ENCODE measurements at places on chromosomes 16 and 17. TPM values are rescaled to one million over a fixed set of nuclear protein-coding genes. Genes with fewer than 3 reads are reported as not detected.

DNA sequence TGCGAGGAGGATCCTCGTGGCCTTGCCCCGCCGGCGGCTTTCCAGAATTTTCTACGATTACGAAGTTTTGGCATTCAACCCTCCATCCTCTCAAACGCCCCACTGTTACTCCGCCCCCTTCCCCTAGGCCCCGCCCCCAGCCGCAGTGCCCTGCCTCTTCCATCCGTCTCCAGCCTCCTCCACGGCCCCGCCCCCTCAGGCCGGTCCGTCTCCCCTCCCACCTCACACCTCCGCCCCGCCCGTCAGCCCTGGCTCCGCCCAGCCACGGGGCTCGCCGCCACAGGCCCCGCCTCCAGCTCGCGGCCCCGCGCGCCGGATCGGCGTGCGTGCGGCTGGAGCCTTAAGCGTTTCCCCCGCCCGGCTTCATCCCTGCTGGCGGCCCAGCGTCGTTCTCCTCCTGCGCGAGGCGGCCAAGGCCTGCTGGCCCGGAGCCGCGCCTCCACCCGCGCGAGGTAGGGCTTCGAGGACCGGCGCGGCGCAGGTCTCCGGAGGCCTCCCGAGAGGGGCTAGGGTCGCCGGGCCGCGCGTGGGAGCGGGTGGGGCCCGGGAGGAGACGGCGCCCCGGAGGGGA, at the start of the genes C17orf67 and DGKE:
TSS of gene C17orf67 (minus strand) at position 112 of the 571 bp plus-strand sequence. CDS start 18,110 bp downstream, outside the sequence.
TSS of gene DGKE (plus strand) at position 343 of the 571 bp plus-strand sequence. CDS start 645 bp downstream, outside the sequence.
- peaks cover 17% of the 10 kb centered on the region for H3K27me3 ChIP-seq
- H3K4me3 ChIP-seq: peak within 1 kb of the TSS; percentile 70
- peaks cover 5% of the 10 kb centered on the region for H3K4me1 ChIP-seq
- peak; percentile 98 for DNase-seq
- H3K27ac ChIP-seq: peak within 1 kb of the TSS; percentile 70
- H3K36me3 ChIP-seq: no peaks in the 10 kb centered on the region

- no peaks in the 10 kb centered on the region for H3K4me1 ChIP-seq
- no peak overlapping the region for H3K27ac ChIP-seq
- H3K27me3 ChIP-seq: no peaks in the 10 kb centered on the region
- DNase-seq: no peak
- H3K36me3 ChIP-seq: no peaks in the 10 kb centered on the region
These were observed 11.3 kb upstream of the CYB5B start for GRCh38 chr16:69413045-69413664.

DNA sequence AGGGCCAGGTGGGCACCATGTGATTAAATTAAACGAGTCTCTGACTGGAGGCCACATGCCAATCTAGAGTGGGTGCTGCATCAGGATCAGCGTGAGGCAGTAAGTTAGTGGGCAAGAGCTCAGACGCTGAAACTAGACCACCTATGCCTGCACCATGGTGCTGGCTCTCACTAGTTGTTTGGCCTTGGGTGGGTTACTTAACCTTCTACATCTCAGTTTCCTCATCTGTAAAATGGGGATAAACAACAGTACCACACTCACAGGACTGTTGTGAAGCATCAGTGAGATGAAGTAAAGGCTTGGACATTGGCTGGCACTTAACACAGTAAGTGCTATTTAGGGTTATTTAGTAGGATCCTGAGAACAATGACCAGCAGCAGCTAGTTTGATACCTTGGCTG, 5.9 kb downstream of the NDUFAB1 start:
- H3K4me1 ChIP-seq: peaks cover 11% of the 10 kb centered on the region
- no peak overlapping the region for H3K27ac ChIP-seq
- DNase-seq: no peak
- peaks cover 29% of the 10 kb centered on the region for H3K36me3 ChIP-seq
- no peaks in the 10 kb centered on the region for H3K27me3 ChIP-seq

DNA sequence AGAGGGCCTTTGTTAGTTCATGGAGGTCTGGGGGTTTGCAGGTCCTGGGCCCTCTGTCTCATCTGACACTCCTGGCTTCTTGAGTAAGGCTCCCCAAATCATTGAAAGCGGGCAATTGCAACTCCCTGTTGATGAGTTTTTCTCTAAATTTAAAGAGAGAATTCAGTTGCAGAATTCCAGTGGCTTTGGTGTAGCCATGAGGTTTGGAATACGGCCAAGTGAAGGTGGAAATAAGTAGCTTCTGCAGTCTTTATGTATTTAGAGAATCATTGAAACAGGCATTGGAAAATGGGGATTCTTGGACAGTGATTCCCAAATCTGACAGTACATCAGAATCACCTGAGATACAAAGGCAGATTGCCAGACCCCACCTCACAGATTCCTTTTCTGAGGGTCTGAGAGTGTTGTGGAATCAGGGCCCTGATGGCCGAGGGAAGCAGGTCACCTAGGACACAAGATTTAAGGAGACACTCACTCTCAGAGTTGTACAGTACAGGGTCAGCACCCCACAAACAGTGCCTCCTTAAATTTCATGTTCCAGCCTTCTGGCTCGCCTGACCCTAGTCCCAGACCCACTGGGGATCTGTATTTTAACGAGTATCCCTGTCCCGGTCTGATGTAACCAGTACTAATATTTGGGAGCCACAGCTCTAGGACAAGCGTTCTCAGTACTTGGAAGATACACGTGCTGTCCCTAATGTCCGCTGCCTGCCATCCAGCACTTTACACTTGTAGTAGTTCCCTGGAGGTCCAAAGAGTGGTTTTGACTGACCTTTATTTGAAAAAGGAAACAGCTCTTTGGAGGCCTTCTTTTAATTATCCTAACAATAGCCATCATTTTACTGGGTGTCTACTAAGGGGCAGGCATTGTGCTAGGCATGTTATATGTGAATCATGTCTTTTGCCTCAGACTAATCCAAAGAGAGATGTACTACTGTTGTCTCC, 37.8 kb downstream of the YPEL2 start:
- H3K27ac ChIP-seq: peak overlapping the region; percentile 97
- DNase-seq: peak; percentile 54
- no peaks in the 10 kb centered on the region for H3K36me3 ChIP-seq

The TNK1 gene
- 1.3 TPM for total RNA-seq

GRCh38 chr16:64773184-64773583, 348.7 kb downstream of the CDH11 start:
- no peaks in the 10 kb centered on the region for H3K27me3 ChIP-seq
- H3K4me3 ChIP-seq: no peak overlapping the region
- no peaks in the 10 kb centered on the region for H3K36me3 ChIP-seq
- H3K27ac ChIP-seq: no peak overlapping the region
- DNase-seq: no peak

The SCNN1B gene
- not detected for total RNA-seq

DNA sequence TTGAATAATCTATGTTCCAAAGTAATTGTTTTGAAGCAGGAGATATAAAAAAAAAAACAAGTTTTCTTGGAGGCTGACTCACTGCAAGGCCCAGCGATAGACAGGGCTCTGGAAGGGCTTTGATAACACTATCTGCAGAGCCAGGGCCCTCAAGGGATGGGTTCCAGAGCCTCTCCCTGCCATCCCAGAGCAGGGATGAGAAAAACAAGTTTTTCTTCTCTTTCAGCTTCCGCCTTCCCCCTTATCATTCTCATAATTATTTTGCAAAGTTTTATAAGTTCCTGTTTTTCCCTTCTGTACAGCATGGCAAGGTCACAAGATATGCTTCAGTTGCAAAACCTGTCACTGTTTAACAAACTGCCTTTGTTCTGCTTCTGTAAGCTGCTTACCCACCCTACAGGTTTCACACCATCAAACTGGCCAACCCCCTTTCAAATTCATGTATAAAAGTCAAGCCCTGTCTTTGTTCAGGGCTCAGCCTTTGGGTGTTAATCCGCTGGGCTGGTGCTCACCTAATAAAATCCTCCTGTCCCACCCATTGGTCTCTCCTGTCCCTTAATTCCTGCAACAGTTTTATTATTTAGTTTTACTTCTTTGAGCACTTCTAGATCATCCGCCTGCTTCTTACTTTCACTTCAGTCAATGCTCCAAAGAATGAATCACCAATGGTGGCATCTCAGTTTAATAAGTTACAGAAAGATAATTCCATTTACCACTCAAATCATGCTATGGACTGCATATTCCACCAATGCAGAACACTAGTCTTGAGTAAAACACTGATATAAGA, 5.6 kb upstream of the THUMPD1 start:
- no peaks in the 10 kb centered on the region for H3K4me1 ChIP-seq
- H3K4me3 ChIP-seq: no peak overlapping the region
- no peak overlapping the region for H3K27ac ChIP-seq
- DNase-seq: no peak
- no peaks in the 10 kb centered on the region for H3K36me3 ChIP-seq

The NLRC3 gene
- 0.09 TPM for total RNA-seq

DNA sequence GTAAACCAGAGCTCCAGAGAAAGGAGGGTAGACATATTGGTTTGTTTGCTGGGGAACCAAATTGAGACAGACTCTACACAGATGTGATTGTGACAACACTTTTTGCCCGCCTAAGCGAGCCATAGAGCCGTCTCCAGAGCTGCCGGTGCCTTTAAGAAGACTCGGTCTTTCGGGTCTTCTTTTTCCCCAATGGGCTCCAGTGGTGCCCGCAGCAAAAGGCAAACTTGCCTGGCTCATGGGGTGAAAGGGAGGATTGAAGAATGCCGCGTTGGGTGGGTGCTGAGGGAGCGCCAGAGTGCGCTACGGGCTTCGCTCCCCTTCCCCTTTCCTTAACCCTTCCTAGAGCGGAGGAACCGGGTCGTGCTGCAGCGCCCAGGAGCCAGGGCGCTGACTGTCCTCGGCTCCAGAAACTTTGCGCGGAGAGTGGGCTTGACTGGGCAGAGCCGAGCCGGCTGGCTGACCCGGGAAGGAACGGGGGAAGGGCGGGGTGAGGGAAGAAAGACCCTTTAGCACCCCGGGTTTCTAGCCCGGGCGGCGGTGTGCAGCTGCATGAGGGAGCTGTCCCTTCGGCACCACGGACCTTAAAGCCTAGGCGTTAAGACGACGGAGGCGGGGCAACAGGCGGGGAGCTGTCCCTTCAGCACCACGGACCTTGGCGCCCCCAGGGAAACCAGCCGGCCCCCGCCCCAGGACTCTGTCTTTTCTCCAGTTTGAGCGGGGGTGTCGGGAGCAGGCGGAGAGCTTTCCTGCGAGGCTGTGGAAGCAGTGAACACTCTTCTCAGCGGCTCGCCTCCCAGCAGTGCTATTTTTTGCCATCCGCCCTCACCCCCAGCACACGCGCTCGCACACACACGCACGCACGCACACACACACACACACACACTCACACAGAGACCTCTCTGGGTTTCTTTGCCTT, at the start of gene CACNG3:
TSS of gene CACNG3 (plus strand) at position 880 of the 916 bp plus-strand sequence. CDS start 420 bp downstream, outside the sequence.
- no peaks in the 10 kb centered on the region for H3K36me3 ChIP-seq
- H3K27ac ChIP-seq: no peak within 1 kb of the TSS
- H3K4me1 ChIP-seq: peaks cover 4% of the 10 kb centered on the region
- peaks cover 67% of the 10 kb centered on the region for H3K27me3 ChIP-seq

DNA sequence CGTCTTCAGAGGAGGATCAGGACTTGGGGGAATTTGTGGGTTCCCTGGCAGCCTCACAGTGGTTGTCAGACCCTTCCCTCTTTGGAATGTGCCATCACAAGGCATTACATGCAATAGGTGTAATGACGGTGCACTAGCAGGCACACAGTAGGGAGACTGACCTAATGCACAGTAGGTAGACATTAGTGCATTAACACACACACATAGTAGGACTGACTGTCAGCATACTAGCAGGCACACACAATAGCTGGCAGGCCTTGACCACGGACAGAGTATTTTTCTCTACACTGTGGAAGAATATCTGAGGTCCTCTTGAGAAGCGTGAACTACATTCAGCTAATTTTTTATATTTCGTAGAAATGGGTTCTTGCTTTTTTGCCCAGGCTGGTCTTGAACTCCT, 10.9 kb upstream of the UBALD2 start:
- no peak for DNase-seq
- H3K4me1 ChIP-seq: peaks cover 3% of the 10 kb centered on the region
- no peaks in the 10 kb centered on the region for H3K27me3 ChIP-seq
- no peaks in the 10 kb centered on the region for H3K36me3 ChIP-seq
- H3K27ac ChIP-seq: no peak overlapping the region

- H3K36me3 ChIP-seq: no peaks in the 10 kb centered on the region
- no peak overlapping the region for H3K4me3 ChIP-seq
- peak overlapping the region; percentile 73 for H3K27ac ChIP-seq
- no peaks in the 10 kb centered on the region for H3K27me3 ChIP-seq
These were observed 87.6 kb downstream of the XYLT1 start for GRCh38 chr16:17382949-17383863.

DNA sequence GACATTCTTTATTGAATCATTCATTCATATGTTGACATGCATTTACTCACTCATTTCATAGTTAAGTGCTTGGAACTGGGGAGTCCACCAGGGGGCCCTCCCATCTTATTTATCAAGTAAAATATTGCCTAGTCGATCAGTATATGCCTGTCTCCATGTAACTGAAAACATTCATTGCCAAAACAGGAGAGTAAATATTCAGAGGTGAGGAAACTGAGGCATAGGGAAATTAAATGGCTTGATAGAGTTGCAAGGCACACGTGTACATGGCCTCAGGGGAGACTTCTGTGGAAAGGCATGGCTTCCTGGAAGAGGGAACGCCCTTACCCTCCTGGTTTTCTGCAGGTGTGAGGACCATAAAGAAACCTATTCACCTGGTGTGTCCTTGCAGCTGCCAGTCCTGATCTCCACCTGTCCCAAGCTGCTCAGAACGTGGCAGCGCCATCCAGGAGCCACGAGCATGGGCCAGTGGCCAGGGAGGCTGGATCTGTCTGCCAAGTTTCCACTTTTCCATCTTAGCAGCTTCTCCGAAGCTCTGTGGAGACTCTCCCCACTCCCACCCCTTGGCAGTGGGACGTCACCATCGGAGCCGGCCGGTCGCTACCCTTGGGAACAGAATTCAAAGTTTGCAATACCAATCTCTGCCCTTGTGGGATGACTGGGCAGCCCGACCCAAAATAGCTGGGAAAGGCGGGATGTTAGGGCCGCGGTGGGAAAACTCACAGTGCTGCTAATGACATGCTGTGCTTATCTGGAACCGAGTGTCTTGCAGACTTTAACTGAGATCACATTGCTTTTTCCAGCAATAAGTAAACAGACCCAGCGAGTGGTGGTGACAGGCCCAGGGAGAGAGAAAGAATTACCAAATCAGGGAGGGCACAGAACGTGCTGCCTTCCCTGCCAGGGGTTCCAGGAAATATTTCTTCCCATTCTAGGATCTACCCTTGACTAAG, 4.1 kb upstream of the C1QTNF1 start:
- no peak overlapping the region for H3K4me3 ChIP-seq
- DNase-seq: peak; percentile 71
- peaks cover 23% of the 10 kb centered on the region for H3K4me1 ChIP-seq

- H3K36me3 ChIP-seq: no peaks in the 10 kb centered on the region
- DNase-seq: no peak
- H3K27me3 ChIP-seq: no peaks in the 10 kb centered on the region
- no peak overlapping the region for H3K27ac ChIP-seq
These were observed 44.9 kb downstream of the TMEM235 start for GRCh38 chr17:78276098-78276887.

GRCh38 chr16:35908942-35909341, 2449.5 kb downstream of the TP53TG3F start:
- H3K4me3 ChIP-seq: no peak overlapping the region
- no peaks in the 10 kb centered on the region for H3K36me3 ChIP-seq
- no peaks in the 10 kb centered on the region for H3K4me1 ChIP-seq
- H3K27ac ChIP-seq: no peak overlapping the region

- peak overlapping the region; percentile 13 for H3K27ac ChIP-seq
- no peak overlapping the region for H3K4me3 ChIP-seq
- H3K27me3 ChIP-seq: no peaks in the 10 kb centered on the region
- DNase-seq: no peak
These were observed 45.5 kb downstream of the PRKCA start for GRCh38 chr17:66347661-66348514.

- peak overlapping the region; percentile 45 for H3K27ac ChIP-seq
- H3K36me3 ChIP-seq: no peaks in the 10 kb centered on the region
- no peak overlapping the region for H3K4me3 ChIP-seq
- DNase-seq: no peak
- no peaks in the 10 kb centered on the region for H3K27me3 ChIP-seq
- peaks cover 8% of the 10 kb centered on the region for H3K4me1 ChIP-seq
These were observed 22.4 kb upstream of the PRM1 start for GRCh38 chr16:11303405-11304138.

The ZNF287 gene
- total RNA-seq: 9.9 TPM

GRCh38 chr17:50459756-50460155, 8.9 kb downstream of the CHAD start:
- H3K4me3 ChIP-seq: no peak overlapping the region
- H3K27me3 ChIP-seq: no peaks in the 10 kb centered on the region
- H3K27ac ChIP-seq: no peak overlapping the region

All from cardiac muscle cell (in vitro differentiated cells and primary cell).